Nucleus accumbens (tissue), 56 donors: ENCODE measurements at places on chromosomes 13 and 19.
A peak's percentile ranks its signal among the peaks of the same experiment; 100 is the strongest.

DNA sequence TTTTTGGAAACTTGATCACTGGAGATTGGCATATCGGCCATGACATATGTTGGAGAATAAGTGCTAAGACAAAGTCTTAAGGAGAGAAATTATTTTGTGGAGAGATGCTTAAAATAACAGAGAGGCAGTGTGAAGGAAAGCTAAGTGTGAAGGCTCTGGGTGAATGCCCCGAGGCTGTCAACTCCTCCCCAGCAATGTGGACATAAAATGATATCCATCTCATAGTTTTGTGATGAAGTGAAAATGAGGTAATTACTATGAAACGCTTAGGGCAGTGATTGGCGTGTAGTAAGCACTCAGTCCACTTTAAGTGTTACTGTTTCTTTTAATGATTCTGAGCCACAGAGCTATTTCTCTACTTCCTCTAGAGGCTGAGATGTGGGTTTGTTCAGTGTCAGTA is 195.8 kb upstream of the KLF12 start:
- DNase-seq, result no peak

GRCh38 chr19:5950741-5951140 is 27.2 kb downstream of the RANBP3 start:
- no peak for DNase-seq

DNA sequence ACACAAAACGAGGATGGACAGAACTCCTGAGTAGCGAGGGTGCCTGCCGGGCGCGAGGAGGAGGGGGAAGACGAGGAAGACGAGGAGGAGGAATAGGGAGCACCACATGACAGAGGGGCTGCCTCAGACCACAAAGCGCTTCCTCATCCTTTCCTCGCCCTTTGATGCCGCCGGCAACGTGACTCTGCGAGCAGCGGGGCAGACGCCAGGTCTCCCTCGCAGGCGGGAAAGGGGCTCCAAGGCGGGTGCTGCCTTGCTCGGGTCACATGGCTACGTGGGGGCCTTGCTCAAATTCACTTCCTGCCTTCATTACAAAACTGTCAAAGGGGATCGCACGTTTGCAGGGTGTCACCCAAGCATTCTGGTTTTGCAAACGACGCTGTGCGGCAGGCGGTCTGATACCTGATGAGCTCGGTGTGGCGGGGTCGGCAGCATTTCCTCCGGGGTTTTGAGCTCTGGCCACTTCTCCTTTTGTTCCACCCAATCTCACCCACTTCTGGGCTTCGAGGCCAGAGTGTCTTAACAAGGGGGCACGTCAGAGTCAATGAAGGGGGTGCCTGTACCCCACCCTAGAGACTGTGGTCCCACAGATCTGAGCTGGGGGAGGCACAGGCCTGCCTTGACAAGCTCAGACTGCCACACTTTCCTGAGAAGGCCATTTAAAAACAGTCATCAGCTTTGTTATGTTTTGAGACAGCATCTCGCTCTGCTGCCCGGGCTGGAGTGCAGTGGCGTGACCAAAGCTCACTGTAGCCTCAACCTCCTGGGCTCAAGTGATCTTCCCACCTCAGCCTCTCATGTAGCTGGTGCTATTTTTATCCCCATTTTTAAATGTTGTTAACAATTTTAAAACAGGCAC is 14.9 kb downstream of the MAP2K2 start:
- DNase-seq, result no peak

DNA sequence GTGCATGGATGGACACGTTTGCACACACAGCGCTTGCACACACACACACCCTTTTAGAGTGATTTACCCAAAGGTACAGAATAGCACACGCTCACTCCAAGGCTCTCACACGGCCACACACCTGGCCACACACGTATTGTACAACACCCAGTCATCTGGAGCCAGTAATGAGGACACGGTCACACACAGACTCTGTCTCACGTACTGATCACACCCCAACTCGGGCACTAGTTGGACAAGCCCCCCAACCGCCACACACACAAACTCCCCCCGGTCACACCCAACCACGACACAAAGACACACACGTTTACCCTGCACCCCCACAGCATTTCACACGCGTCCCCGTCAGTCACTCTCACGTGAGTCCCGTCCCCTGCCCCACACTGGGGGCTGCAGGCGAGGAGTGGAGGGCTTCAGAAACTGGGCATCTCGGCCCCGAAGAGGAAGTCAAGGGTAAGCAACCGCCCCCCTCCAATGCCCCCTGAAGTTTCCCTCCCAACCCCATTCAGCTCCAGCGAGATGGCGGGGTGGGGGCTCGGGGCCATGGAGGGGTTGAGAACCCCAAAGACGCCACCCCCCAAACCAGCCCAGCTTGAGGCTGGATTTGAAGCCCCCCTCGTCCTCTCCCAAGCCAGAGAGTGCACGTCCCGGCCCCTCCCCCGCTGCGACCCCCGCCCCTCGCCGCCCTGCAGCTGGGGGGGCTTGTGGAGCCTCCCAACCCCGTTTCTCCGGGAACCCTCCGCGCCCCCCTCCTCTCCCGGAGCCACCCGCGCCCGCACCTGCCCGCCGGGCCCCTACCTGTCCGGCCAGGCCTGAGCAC is 599 bp downstream of the OLFM2 start:
- DNase-seq, result peak; percentile 7

DNA sequence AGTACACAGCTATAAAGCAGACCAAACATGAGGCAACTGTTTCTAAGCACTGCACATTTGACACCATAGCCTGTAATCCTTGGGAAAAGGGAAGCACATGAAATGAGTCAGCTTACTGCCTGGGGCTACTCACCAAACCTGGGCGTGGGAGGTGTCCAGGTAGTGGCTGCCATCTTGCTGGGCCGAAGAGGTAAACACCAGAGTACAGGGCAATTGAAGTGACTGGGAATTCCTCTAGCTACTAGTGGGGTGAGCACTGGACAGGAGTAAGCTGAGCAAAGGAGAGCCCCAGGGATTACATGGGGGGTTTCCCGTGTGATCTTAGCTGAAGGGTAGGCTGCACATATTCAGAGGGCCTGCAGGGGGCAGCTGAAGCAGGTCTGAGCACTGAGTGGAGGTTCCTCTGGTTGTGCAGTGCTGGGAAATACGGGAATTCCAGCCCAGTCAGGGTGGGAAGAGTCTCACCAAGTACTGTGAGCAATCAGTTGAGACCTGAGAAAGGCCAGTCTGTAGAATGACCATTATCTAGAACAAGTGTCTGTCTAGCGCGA is 140.5 kb downstream of the SLC7A1 start:
- DNase-seq, result no peak
